ENCODE measurements at places on chromosomes 11 and 22.

DNA sequence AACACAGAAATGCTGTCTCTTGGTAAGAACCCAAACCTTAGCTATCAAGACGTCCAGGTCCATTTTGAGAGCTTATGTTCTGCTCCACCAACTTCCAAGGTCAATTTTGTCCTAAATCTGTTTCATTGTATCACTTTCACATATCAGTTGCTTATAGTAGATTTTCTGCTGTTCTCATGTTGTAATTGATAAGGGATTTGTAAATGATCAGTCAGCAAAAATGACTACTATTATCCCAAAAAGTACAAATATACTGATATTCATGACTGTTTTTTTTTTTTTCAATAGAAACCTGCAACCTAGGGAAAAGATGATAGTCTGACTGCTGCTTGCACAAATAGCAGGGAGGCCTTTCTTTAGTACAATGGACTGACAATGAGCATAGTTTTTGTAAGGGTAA, 128.1 kb downstream of the ARHGAP20 start:
- DNase-seq: no peak

DNA sequence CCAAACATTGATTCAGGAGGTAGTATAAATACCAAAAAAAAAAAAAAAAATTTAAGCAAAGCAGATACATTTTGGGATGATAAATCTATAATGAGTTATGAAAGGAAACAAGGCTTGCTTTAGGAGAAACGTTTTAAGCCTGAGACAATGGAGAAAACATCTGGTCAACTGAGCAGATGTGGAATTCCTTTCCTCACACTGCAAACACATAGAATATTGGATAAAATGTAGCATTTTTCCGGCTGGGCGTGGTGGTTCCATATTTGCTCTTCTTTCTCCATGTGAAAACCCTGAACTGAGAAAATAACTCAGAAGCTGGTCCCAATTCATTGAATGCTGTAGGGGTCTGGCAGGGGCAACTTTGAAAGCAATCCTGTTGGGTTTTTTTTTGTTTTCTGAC, 33.9 kb downstream of the ENDOD1 start:
- no peak for DNase-seq

DNA sequence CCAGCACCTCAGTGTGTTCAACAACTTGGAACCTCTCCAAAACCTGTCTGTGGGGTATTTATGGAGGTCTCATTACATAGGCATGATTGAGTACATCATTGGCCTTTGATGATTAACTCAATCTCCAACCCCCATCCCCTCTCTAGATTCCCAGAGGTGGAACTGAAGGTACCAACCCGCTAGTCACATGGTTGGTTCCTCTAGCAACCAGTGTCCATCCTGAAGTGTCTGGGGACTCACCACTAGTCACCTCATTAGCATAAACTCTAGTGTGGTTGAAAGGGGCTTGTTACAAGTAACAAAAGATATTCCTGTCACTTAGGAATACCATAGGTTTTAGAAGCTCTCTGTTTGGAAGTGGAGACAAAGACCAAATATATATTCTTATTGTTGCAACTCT, 40.3 kb downstream of the SIK2 start:
- no peak for DNase-seq

GRCh38 chr11:130489716-130490115, 41.3 kb downstream of the ADAMTS15 start:
- peak; percentile 46 for DNase-seq

- DNase-seq: peak; percentile 5
Measured at GRCh38 chr11:20443596-20443995, 56.1 kb downstream of the PRMT3 start.

DNA sequence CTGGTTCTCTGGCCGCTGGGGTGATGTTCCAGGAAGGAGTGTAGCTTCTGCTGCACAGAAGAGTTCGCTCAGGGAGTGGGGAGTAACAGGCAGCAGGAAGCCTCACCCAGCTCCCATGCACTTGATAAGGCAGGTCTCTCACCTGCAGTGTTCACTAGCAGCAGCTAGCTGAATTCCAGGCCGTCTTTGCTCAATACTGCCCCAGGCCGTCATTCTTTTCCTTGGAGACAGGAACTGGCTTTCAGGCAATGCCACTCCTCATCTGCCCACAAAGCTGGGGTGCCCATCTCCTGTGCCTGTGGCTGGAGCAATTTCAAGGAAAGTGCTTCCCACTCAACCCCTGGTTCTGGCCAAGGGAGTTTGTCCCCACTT, 66.1 kb downstream of the ARHGAP42 start:
- DNase-seq: no peak

DNA sequence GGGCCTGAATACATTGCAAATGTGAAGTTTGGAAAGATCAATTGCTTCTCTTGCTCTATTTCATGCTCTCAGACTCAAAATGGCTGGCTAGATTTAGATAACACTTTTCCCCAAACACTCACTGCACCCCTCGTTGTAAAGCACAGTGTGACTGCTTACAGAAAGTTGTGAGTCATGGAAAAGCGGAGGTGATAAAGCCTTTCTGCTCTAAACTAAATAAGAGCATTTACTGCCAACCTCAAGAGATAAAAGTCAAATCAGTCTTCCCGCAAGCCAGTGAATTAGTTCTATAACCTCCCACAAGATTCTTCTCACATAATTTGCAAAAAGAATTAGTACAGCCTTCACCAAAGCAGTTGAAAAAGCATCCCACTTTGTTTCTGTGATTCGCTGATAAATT, 168.7 kb downstream of the WT1 start:
- no peak for DNase-seq

DNA sequence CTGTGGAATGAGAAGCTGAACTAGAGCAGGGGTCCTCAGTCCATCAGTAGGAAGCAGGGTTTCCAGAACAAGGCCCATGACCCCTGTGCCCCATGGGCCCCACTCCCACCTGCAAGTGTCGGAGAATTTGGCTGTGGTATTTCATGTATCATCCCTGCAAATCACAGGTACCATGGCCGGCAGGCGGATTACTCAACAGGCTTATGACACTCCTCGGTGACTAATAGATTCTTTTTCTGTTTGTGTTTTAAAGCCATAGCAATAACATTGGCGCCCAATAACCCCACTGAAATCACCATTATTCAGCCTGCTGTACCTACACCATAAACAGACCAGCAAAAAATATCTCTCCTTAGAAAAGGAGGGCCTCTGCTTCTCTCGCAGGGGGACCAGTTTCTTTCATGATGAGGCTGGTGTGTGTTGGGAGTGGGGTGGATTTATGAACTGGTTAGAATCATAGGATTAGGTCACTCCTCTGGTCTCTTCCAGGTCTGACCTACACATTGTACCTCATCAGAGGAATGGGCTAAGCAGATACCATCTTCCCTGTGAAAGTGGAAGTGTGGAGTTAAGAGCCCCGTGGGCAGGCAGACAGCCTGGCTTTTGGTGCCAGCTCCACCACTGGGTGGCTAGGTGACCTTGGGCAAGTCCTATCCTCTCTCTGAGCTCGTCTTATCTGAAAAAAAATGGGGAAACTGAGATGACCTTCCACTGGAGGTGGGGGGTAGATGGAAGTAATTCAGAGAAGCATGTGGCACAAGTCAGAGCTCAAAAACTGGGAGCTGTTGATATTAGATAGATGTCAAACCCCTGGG, 60.2 kb upstream of the WNT11 start:
- no peak for DNase-seq

GRCh38 chr22:43534916-43535315, 123.1 kb downstream of the MPPED1 start:
- DNase-seq: no peak

- no peak for DNase-seq
Measured at GRCh38 chr11:122102426-122102825, 13.6 kb downstream of the BLID start.

DNA sequence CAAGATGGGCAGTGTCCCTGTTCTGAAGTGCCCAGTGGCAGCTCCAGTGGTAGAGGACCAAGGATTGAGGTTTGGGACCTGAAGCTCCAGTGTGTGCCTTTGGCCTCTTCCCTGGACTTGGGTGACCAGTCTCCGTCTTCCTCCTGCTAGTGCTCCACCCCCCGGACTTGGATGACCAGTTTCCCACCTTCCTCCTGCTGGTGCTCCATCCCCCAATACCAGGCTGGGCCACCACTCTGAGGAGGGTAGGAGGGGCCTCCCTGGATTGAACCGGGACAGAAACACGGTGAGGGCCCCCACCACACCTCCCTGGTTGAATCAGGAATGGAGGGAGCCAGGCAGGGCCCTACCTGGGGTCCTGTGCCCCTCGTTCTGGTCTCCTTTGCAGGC, 10.9 kb upstream of the NEAT1 start:
- no peak for DNase-seq

- DNase-seq: peak; percentile 12
Measured at GRCh38 chr11:128553662-128554362, 33.5 kb downstream of the ETS1 start.

- no peak for DNase-seq
Measured at GRCh38 chr11:39434466-39434865, 2025.0 kb downstream of the LRRC4C start.
